ENCODE measurements at places on chromosomes 16 and 17.
A peak's percentile ranks its signal among the peaks of the same experiment; 100 is the strongest.

GRCh38 chr16:88289968-88290401 is 92.8 kb upstream of the ZNF469 start:
- DNase-seq: no peak

DNA sequence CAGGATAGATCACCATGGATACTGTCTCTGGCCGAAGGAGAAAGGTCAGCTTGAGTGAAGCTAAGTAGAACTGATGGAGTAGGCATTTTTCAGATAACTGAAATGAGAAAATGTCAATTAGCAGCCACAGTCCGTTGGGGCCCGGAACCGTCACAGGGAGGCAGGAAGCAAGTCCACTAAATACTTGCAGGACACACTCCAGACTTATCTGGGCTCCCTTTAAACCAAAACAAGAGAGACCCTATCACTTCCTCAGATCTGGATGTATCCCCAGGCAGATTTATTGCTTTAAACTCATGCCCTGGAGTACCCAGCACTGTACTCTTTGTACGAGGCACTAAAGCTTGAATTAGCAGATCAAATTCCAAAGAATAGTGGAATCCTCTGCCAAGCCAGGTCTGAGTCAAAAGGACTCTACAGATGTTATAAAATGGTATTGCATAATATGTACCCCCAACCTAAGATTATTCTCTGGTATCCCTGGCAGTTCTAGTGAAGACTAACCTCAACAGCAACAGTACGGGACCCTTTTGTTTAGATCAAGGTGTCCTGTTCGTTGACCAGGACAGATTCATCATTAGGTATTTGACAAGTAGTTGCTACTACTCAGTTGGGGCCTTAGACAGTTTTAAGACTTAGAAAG is 8.1 kb downstream of the ZP2 start:
- DNase-seq: no peak

- DNase-seq: no peak
These were observed 759.7 kb downstream of the CDH11 start for GRCh38 chr16:64362193-64362592.

- no peak for DNase-seq
These were observed 221.3 kb downstream of the CDH11 start for GRCh38 chr16:64900517-64900916.

- DNase-seq: peak; percentile 38
These were observed 41.7 kb downstream of the ZZEF1 start for GRCh38 chr17:4100883-4101756.

DNA sequence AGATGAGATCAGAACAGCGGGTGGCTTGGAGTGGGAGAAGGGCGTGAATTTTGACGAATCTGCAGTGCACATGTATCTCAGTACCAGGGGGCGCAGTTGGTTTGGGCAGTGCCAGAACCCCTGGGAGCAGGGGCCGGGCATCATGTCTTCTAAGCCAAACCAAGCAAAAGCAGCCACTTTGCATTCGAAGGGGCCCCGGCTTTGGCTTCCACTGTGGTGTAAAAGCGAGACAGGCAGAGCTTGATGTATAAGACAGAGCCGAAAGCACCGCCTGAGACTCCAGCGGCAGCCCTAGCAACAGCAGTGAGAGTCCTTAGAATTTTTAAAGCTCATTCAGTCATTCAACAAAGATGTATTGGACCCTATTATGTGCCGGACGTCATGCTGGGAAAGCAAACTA is 3.8 kb upstream of the XYLT1 start:
- DNase-seq: no peak

GRCh38 chr16:18024611-18025010 is 311.9 kb downstream of the NPIPA8 start:
- DNase-seq: no peak

DNA sequence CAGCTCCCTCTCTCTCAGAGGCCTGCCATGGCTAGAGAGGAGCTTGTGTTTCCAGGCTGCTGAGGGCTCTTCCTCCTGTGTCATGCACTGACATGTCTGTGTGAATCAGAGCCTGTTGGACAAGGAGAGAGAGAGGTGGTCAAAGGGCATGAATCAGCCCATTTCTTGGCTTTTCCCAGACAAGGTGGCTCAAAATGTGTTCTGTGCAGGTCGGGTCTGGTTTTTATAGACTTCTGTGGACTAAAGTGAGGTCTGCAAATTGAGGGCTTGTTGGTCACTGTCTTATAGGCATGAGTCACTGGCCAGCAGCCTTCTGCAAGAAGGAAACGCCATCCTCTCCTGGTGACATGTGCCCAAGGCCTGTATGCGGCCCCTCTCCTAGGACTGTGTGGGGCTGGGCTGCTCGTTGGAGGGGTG is 97.9 kb downstream of the FOXL1 start:
- no peak for DNase-seq

- DNase-seq: no peak
These were observed 79.0 kb downstream of the PITPNC1 start for GRCh38 chr17:67456103-67456502.

DNA sequence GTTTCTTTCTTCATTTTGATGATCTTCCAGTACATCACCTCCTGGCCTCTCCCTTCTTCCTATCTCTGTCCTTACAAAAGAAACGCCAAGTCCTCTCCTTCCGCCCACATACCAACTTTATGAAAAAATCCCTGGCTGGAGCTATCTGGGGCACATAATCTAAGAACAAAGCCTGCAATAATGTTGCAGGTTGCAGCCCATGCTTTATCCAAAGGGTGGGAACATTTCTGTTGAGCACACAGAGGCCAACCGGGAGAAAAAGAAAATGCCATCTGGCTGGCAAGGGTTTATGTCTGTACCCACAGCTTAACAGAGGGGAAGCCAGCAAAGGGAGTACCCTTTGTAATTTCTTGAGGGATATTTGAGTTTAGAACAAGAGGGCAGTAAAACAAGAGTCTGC is 409.6 kb downstream of the SOX9 start:
- DNase-seq: no peak

GRCh38 chr17:66330646-66331037 is 28.2 kb downstream of the PRKCA start:
- no peak for DNase-seq

All from erythroblast (primary cell).